Activated CD8-positive, alpha-beta memory T cell treated with anti-CD3 and anti-CD28 coated beads, Interleukin-2, amount 50 U/mL, for 4 hours (primary cell): ENCODE measurements at places on chromosomes 12 and 14.

- DNase-seq = no peak
Observed at GRCh38 chr12:116336542-116337065, 59.1 kb upstream of the MED13L start.

GRCh38 chr12:129592449-129592848, 311.4 kb downstream of the TMEM132D start:
- no peak for DNase-seq

- no peak for DNase-seq
Observed at GRCh38 chr12:58580095-58580494, 340.2 kb downstream of the LRIG3 start.

DNA sequence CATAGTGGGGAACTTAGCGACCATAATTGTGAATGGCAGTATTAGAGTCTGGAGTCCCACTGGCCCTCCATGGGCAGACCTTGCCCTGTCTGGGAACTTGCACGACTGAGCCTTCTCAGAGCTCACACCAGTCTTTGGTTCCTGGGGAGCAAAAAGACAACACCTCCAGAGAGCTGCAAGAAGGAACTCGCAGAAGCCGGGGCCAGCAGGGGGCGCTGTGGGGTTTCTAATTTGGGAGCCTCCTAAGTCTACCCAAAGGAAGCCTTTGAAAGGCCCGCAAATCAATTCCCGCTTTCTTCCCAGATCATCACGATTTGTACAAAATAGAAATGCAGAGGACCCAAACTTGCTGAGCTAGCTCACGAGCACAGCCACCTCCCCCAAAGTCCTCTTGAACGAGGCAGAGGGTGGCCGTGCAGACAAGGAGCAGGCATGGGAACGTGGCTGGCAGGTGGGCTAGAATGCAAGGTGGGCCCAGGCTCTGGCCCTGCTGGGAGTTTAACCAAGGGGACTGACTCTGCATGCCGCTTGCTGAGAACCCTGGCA, 46.3 kb upstream of the FBXO21 start:
- DNase-seq = peak; percentile 73

GRCh38 chr12:132698341-132698740, 11.0 kb downstream of the PXMP2 start:
- no peak for DNase-seq

DNA sequence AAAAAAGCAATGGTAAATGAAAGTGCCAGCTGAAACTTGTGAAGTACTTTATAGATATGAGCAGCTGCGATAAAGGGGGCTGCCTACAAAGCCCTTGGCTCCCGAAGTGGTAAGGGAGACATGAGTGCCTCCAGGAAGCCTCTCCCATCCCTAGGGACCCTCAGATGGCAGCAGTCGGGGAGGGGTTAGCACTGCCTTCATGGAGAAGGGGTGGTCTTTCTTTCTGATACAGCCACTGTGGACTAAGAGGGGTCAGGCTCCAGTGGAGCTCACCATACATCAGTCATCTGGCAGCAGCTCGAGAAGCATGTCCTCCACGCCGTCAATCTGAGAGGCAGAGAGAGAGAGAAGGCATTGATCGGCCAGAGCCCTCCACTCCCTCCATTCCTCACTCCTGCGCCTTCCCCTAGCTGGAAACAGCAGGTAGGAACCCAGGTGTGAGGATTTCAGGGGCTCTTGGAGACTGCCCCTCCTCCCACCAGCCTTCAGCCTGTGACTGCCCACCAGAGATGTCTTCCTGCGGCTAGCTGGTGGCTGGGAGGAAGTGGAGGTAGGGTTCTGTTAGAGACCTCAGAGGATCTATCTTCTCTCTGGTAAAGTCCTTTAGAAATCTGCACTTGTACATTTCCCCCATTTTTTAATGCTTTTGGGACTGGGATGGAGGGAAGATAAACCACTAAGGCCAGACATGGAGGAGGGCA, 2.3 kb downstream of the TCL1A start:
- no peak for DNase-seq

DNA sequence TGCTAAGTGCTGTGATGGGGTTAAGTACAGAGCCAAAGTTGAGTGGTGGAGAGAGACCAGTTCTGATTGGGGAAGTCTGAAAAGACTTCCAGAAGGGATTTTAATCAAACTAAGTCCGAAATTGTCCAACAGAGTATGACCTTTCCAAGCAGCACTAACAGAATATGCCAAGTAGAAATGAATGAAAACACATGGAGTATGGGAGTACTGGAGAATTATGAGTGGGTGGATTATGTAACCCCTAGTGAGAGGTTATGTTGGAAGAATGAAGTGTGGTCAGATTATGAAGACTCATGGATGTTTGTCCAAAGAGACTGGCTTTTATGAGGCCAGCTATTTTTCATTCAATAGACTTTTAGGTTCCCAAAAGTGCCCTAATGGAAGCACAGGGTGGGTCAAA, 94.0 kb upstream of the PLEKHA5 start:
- no peak for DNase-seq

GRCh38 chr12:52763991-52764390, 13.2 kb downstream of the KRT76 start:
- no peak for DNase-seq

DNA sequence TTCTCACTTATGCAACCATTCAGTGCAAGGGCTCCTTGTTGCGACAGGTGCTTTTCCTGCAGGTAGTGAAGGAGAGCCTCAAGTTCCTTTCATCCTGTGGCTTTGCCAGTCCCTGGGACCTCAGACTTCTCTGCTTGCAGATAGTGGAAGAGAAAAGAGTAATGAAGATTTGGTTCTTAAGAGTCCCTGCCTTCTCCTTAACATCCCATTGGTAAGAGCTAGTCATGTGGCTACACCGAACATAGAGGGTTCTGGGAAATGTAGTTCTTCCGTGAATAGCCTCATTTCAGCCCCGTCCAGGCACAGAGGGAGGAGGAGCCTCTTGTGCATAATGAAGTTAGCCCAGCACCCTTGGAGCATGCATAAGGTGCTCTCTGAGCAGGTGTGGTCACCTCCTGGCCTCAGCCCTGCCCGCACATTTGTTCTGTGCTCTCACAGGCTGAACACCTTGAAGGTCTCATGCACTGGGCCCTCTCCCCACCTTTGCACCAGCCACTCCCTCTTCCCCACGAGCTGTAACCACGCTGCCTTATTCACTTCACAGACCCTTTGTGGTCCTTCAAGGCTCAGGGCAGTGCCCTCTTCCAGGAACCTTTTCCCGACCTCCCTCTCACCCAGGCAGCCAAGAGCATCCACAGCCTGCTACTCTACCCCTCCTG, 134.0 kb downstream of the BCL11B start:
- DNase-seq = no peak

- no peak for DNase-seq
Observed at GRCh38 chr14:51394804-51395203, 154.8 kb downstream of the TMX1 start.

DNA sequence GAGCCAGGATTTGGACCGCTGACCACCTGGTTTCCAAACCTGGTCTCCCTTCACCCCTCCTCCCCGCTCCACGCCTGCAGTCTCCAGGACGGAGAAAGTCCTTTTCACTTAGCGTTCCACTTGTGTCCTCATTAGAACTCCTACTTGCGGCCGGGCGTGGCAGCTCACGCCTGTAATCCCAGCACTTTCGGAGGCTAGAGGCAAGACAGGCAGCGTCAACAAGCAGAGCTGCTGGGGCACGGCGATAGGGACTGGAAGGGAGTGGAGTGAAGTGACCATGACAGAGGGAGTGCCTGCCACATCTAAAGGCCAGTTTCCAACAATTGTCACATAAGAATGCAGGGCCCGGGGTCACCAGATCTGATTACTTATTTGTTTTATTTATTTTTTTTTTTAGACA, 132.5 kb upstream of the NCOR2 start:
- DNase-seq = no peak
